ENCODE measurements at places on chromosomes 2 and 18. TPM values are rescaled to one million over a fixed set of nuclear protein-coding genes. Genes with fewer than 3 reads are reported as not detected.

The CYP1B1 gene
- total RNA-seq = 1.1 TPM

DNA sequence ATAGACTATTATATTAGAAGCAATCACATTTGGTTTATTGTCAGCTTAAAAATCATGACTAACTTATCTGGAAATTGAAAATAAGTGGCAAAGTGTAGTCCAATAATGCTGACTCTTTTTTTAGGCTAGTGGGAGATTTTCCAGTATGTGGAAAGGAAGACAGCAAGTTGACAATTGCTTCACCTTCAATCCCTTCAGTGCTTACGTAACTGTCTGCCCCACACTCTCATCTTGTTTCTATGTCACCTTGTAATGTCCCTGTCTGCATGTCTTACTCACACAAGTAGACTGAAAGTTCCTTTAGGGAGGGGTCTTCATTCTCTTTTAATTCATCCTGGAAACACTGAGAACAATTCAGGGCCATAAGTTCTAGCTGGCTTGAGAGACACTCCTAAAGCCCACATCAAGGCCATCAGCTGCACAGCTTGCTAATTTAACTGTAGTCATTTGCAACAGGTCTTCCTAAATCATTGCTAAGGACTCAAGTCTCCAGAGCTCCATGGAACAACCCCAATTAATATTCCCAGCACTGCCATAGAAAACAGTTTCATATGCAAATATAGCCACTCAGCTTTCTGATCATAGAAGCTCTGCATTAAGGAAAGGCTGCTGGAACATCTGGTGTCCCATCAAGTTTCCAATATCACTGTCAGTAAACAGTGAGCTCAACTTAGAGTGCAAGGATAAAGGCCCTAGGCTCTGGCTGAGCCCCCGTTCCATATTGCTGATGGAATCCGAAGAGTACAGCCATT lies 230.5 kb downstream of the ETAA1 start:
- no peaks in the 10 kb centered on the region for H3K36me3 ChIP-seq
- H3K27ac ChIP-seq = no peak overlapping the region
- no peak overlapping the region for H3K4me3 ChIP-seq
- peaks cover 8% of the 10 kb centered on the region for H3K4me1 ChIP-seq
- no peak for DNase-seq

DNA sequence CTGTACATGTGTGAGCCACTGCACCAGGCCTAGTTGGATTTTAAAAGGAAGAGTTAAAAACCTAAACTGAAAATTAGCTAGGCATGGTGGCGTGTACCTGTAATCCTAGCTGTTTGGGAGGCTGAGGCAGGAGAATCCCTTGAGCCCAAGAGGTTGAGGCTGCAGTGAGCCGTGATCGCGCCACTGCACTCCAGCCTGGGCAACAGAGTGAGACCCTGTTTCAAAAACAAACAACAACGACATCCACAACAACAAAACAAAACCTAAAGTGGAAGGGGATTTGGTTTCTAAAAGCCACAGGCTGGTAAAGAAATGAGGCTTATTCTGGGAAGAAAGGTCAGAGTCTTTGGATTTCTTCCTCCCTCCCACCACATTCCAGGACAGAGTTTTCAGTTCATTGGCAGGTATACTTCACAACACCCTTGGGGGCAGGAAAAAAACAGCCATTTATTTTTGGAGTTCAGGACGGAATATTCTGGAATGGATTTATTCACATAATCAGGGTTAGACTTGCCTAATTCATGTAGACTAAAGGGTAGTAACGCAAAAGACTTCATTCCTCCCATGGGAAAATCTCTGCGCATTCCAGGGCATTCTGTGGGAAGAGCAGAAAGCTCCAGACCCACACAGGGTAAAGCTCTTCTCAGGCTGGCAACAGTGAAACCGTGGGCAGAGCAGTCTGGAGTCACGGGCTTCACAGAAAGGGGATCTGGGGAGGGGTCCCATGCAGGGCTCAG lies 34.9 kb downstream of the TEX44 start:
- peaks cover 11% of the 10 kb centered on the region for H3K4me1 ChIP-seq
- no peak overlapping the region for H3K4me3 ChIP-seq
- H3K36me3 ChIP-seq = no peaks in the 10 kb centered on the region
- DNase-seq = peak; percentile 44
- H3K27ac ChIP-seq = no peak overlapping the region

GRCh38 chr2:239285071-239285931 lies 115.5 kb downstream of the HDAC4 start:
- H3K27ac ChIP-seq = peak overlapping the region; percentile 43
- peaks cover 35% of the 10 kb centered on the region for H3K4me1 ChIP-seq
- H3K4me3 ChIP-seq = no peak overlapping the region
- no peak for DNase-seq
- H3K27me3 ChIP-seq = no peaks in the 10 kb centered on the region
- H3K36me3 ChIP-seq = no peaks in the 10 kb centered on the region

GRCh38 chr2:239710953-239711861 lies 310.4 kb upstream of the HDAC4 start:
- H3K27ac ChIP-seq = no peak overlapping the region
- no peaks in the 10 kb centered on the region for H3K36me3 ChIP-seq
- H3K27me3 ChIP-seq = no peaks in the 10 kb centered on the region
- no peak for DNase-seq

The COLEC11 gene
- 0.28 TPM for total RNA-seq

- no peaks in the 10 kb centered on the region for H3K36me3 ChIP-seq
- H3K27ac ChIP-seq = no peak overlapping the region
- DNase-seq = no peak
Observed at GRCh38 chr2:4579977-4580376, 876.6 kb downstream of the DCDC2C start.

DNA sequence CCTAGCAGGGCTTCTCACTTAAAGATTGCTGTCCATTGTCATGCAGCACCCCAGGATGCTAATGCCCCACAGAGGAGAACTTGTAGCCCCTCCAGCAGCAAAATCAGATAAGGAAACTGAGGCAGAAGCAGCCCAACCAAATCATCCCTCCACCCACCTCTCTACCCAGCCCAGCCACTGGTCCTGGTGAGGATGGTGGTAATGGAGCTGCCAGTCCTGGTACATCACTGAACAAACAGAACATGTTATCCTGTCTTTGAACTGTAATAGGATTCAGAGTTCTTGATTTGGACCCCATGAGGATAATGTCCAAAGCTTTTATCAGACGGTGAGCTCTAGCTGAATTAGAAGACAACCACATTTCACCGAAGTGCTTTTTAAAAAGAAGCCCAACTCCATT lies 113.2 kb downstream of the MRO start:
- H3K36me3 ChIP-seq = no peaks in the 10 kb centered on the region
- H3K27ac ChIP-seq = no peak overlapping the region
- no peaks in the 10 kb centered on the region for H3K27me3 ChIP-seq
- DNase-seq = no peak
- no peaks in the 10 kb centered on the region for H3K4me1 ChIP-seq

- peaks cover 13% of the 10 kb centered on the region for H3K4me1 ChIP-seq
- DNase-seq = no peak
- peak overlapping the region; percentile 36 for H3K27ac ChIP-seq
- H3K4me3 ChIP-seq = no peak overlapping the region
- H3K36me3 ChIP-seq = peaks cover 41% of the 10 kb centered on the region
Observed at GRCh38 chr2:100004959-100005387, 137.4 kb downstream of the AFF3 start.

DNA sequence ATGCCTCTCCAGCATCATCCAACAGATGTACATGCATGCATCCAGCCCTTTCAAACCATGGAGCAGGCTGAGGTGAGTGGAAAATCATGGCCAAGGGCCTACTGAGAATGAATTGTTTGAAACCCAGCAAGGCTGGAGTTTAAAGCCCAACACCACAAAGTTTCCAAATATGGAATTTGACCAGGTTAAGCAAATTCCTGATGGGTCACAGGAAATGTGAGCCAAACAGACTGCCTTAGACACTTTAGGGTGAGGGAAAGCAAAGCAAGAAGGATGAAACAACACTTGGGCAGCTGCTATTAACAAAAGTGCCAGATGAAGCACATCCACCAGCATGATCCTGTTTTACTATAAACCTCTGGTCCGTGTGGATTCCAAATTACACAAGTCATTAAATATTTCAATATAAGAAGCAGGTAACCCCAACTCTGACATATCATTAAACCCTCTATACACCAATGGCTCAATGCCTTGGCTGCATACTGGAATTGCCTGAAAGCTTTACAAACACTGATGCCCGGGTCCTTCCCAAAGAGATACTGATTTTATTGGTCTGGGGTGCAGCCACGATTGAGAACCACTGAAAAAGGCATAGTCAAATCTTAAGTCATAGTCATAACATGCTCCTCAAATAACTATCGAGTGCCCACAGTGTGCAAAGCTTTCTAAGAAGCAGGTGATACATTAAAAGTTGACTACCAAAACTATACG lies 9.1 kb downstream of the KLF7 start:
- H3K36me3 ChIP-seq = peaks cover 3% of the 10 kb centered on the region
- DNase-seq = no peak
- no peak overlapping the region for H3K4me3 ChIP-seq
- H3K27ac ChIP-seq = no peak overlapping the region
- no peaks in the 10 kb centered on the region for H3K27me3 ChIP-seq
- peaks cover 29% of the 10 kb centered on the region for H3K4me1 ChIP-seq

The NT5DC4 gene
- not detected for total RNA-seq

GRCh38 chr2:109290887-109291643 lies 162.1 kb downstream of the SH3RF3 start:
- peak overlapping the region; percentile 12 for H3K27ac ChIP-seq
- no peak overlapping the region for H3K4me3 ChIP-seq
- peak; percentile 83 for DNase-seq
- H3K4me1 ChIP-seq = peaks cover 9% of the 10 kb centered on the region
- H3K36me3 ChIP-seq = no peaks in the 10 kb centered on the region
